Naive B cell (primary cell): ENCODE measurements at places on chromosomes 11 and 22.

DNA sequence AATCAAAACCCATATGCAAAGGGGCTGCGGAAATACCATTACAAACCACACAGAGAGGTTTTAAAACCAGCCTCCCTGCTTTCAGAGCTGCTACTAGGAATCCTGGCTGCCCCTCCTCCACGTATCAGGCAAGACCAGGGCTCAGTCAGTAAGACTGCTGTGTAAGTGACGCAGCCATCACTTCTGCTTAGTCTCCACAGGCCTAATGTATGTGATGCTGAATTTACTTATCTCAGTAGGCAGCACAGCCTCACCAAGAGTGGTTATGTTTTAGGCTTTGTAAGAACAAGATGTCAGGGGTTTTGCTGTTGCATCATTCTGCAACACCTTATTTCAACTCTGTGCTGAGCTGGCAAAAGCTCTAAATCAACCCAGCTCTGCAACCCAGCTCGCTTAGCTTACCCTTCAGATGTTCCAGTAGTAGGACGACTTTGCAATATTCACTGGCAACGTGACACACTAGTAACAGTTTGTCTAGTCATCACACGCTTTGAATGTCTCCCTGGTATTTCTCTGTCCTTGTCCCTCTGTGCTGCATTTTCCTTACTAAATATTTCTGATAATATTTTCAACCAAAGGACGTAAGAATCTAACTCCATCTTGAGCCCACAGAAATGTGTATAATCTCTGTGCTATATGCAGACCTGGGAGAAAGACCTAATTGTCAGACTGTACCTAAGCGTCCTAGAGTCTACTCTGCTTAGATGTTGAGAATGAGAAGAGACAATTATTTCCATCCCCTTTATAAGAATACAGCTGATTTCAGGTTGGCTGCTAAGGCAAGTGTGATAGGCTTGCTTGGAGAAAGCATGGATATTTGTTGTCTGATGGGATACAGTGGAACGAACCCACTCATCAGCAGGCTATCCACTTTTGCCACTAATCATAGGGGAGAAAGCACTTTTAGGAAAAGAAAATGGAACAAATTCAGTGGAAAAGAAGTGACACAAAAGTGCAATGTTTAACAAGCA, 72.2 kb downstream of the LARGE2 start:
- DNase-seq, result no peak

DNA sequence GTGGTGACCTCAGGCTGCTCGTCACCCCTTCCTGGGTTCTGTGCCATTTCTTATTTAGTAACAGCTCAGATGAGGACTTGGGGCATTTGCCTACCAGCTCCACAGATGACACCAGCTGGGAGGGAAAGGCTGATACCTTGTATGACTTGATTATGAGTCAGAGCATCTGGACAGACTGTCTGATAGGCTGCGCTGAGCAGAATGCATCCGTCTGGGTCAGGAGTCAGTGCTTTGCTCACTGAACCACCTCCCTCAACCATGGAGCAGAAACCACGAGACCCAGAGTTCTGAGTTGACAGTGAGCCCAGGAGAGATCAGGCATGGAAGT, 6.8 kb downstream of the ST14 start:
- peak; percentile 59 for DNase-seq

GRCh38 chr22:48885919-48886305, 941.8 kb downstream of the BRD1 start:
- no peak for DNase-seq

GRCh38 chr11:132770829-132771530, 761.3 kb downstream of the OPCML start:
- DNase-seq, result no peak

DNA sequence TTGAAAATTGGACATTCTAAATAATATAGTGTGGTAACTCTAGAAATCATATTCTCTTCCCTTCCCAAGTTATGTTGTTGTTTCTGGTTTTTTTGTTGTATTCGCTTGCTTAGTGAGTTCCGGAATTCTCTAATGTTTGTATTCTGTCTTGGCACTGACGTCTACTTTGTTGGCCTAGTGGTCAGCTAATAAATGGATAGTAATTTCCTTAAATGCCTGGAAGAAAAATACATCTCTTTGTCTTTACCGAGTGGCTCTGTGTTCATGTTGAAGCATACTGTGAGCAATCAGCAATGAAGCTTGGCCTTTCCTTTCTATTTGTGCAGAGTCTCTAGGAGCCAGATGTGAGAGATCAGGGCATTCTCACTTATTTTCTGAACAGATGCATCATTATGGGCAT, 1225.7 kb downstream of the JRKL start:
- DNase-seq, result no peak

GRCh38 chr22:34429314-34429713, 509.0 kb upstream of the LARGE1 start:
- DNase-seq, result no peak
